ENCODE measurements at places on chromosomes 12 and 14.

DNA sequence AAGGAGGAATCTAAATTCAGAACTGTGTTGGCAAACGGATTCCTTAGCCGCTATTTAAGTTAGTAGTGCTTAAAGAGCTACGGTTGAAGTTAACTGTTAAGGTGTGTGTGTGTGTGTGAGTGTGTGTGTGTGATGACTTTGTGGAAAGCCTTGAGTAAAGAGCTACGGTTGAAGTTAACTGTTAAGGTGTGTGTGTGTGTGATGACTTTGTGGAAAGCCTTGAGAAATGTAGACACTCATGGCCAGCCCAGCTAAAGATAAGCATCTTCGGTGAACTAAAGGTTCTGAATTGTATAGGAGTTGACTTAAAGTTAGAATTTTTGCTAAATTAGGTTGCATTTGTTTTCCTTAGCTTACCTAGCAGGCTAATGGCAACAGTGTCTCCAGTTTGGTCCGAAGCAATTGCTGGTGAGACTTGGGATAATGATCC is 1.4 kb downstream of the KTN1 start:
- no peak for DNase-seq

GRCh38 chr12:8058506-8058905 is 7.7 kb downstream of the C3AR1 start:
- no peak for DNase-seq

- DNase-seq, result no peak
Measured at GRCh38 chr14:103485504-103485903, 37.1 kb downstream of the CKB start.

- no peak for DNase-seq
Measured at GRCh38 chr14:99201351-99202073, 70.5 kb downstream of the BCL11B start.

- no peak for DNase-seq
Measured at GRCh38 chr12:47991106-47992061, 12.9 kb downstream of the COL2A1 start.

DNA sequence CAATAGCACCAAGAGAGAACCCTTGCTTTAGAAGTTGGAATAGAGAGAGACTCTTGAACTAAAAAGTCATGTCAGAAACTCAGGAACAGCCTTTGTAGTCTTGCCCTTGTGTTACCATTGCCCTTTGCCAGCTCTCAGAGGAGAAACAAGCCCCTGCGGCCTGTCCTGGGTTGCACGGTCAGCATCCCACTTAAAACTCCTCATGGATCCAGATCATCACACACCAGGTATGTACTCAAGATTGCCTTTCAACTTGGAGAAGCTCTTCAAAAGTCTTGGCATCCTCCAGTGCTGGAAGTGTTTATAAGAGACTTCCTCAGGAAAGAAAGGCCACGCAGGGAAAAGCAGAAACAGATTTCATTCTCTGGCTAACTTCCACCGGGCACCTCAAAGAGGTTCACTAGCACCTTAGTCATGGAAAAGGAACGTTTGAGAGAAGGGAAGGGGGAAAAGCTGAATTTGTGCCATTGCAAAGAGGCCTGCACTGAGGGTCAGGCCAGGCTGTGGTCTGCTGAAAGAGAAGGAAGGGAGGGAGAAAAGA is 594.2 kb downstream of the MED13L start:
- DNase-seq, result peak; percentile 11

DNA sequence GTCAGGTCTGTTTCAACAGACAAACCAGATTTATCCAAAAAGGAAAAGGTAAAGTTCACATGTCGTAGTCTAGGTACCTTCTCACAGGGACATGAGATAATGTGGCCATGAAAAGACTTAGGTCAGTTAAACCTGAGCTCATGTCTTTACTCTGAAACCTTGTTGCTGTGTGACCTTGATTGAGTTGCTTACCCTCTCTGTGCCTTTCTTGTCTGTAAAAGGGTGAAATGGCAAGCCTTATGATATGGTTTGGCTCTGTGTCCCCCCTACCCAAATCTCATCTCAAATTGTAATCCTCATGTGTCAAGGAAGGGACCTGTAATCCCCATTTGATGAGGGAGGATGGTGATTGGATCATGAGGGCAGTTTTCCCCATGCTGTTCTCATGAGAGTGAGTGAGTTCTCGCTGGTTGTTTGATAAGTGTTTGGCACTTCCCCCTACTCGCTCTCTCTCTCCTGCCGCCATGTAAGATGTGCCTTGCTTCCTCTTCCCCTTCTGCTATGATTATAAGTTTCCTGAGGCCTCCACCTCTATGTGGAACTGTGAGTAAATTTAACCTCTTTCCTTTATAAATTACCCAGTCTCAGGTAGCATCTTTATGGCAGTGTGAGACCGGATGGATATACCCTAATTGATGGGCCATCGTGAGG is 299.8 kb downstream of the ADGRD1 start:
- DNase-seq, result no peak

- DNase-seq, result no peak
Measured at GRCh38 chr14:36022765-36023410, 153.6 kb downstream of the PTCSC3 start.

DNA sequence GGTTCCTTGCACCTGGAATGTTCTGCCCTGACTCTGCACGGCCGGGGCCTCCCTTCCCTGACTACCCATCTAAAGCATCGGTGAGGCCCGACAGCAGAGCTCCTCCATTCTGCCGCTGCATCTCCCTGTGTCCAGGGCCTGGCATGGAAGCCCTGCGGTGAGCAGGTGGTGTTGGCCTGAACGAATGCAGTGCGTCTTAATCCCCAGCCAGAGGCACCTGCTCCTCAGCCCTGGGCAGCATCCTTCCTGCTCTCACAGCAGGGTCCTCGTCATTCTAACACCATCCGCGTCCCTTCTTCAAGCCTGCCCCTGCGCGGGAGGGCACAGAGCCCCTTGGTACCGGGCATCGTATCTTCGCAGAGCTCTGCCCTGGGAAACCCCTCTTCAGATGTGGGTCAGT is 15.4 kb downstream of the BEGAIN start:
- DNase-seq, result no peak

Data from EH (cell line).